ENCODE measurements at places on chromosomes 5 and 9.

DNA sequence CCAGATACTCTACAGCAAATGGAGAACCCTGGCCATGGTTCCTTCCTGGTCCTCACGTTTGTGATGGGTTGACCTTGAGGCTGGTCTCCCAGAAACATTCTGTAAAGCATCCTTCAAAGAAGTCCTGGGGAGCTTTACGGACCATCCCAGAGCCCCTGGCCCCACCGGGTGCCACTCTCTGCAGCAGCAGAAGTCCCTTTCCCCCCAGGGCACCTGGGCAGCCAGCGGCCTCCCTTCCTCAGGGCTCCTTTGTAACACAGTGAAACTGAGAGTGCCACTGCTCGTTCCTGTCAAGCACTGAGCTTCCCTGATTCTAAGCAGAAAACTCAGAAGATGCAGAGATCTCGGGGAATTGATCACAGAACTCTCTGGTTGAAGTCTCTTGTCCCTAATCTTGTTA, 104.3 kb downstream of the ENTREP1 start:
- DNase-seq: no peak

GRCh38 chr5:61293071-61293470, 39.0 kb upstream of the ZSWIM6 start:
- DNase-seq: no peak

GRCh38 chr5:93580063-93580926, 724 bp downstream of the NR2F1-AS1 start:
- DNase-seq: no peak

- DNase-seq: no peak
Measured at GRCh38 chr5:135076051-135076491, 42.0 kb upstream of the PITX1 start.

- no peak for DNase-seq
Measured at GRCh38 chr9:106228861-106229260, 534.5 kb downstream of the TMEM38B start.

DNA sequence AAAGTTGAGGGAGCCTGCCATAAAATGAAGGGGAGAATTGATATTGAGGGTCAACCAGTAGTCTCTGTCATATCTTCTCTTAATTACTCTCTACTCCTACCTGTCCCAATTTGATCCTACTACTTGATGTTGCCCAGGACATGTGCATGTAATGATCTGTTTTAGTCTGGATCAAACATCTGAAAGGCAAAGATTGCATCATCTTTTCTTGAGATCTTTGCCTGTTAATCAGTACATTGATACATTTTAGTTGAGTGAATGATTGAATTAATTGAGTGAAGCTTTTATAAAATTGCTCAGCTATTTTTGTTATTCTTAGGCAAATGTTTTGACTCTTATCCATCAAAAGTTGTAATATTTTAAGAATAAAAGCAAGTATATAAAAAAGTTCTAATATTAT, 21.7 kb downstream of the ARHGEF28 start:
- no peak for DNase-seq

GRCh38 chr5:90641528-90641927, 82.9 kb downstream of the ADGRV1 start:
- DNase-seq: peak; percentile 81

- peak; percentile 35 for DNase-seq
Measured at GRCh38 chr5:14270209-14270702, 127.1 kb downstream of the TRIO start.

- DNase-seq: no peak
Measured at GRCh38 chr9:134172198-134173126, 8.1 kb upstream of the RNU6ATAC start.

GRCh38 chr9:135575995-135576631, 14.6 kb downstream of the PAEP start:
- no peak for DNase-seq

DNA sequence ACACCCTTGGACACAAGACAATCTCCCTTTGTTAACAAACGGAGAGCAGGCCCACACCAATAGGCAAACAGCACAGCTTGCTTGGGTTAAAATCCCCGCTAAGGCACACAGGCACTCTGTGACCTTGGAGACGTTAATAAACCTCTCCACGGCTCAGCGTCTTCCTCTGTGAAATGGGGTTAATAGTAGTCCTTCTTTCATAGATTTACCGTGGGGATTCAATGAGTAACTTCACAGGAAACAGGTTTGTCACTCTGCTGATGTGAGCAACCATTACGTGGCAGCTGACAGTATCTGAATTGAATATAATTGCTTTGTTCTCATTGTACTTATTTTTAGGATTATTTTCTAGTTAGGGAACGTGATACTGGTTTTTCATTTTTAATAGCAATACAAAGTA, 65.2 kb upstream of the ADRA1B start:
- DNase-seq: no peak

DNA sequence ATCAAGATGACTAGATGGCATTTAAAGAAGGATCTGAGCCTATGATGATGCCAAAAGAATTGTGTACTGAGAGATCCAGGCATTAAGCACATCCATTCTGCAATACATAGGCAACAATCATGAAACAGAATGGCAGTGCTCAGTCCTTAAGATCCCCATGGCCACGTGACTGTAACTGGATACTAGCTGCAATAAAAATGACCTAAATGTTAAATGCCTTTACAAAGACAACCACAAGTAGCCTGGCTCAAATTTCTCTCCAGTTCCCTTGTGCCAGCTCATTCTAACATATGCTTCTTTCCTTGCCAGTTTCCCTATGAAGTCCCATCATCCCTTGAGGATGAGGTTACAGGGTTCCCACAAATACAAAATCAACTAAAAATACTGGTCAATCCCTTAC, 148.3 kb upstream of the GHR start:
- no peak for DNase-seq

- no peak for DNase-seq
Measured at GRCh38 chr5:90898326-90899013, 339.9 kb downstream of the ADGRV1 start.

- no peak for DNase-seq
Measured at GRCh38 chr9:74973714-74974113, 21.0 kb upstream of the C9orf40 start.

- DNase-seq: peak; percentile 46
Measured at GRCh38 chr5:90940227-90940995, 381.8 kb downstream of the ADGRV1 start.

GRCh38 chr9:76581731-76582130, 122.7 kb downstream of the GCNT1 start:
- no peak for DNase-seq

- DNase-seq: no peak
Measured at GRCh38 chr9:72431036-72431435, 66.0 kb upstream of the ZFAND5 start.

GRCh38 chr5:160649304-160649703, 202.7 kb downstream of the ATP10B start:
- DNase-seq: peak; percentile 74

DNA sequence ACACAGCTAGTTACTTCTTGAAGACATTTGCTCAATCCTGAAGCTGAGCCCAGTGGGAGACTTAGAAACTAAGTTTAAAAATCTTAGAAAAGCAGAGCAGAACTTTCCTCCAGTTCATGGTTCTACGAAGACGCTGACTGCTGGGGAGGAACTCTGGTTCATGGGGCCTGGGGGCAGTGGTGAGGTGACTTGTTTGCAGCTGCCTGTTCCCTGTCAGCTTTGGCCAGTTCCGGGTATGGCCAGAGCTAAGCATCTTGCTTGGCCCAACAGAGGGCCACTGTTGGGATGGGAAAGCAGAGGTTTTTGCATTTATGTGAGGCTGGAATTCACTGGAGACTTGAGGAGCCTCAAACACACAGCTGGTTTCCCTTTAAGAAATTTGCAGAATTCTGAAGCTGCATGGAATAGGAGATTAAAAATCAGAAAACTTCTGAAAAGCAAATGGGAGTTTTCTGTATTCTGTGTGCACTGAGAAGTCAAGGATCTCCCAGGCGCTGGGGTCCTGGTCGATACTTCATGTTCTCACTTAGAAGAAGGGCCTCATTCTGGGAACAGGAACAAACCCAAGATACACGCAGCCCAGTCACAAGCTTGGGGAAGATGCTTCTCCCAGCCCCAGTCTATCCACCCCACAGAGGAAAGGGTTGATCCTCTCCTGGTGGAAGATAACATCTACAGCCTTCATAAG, 10.6 kb upstream of the HMHB1 start:
- no peak for DNase-seq

DNA sequence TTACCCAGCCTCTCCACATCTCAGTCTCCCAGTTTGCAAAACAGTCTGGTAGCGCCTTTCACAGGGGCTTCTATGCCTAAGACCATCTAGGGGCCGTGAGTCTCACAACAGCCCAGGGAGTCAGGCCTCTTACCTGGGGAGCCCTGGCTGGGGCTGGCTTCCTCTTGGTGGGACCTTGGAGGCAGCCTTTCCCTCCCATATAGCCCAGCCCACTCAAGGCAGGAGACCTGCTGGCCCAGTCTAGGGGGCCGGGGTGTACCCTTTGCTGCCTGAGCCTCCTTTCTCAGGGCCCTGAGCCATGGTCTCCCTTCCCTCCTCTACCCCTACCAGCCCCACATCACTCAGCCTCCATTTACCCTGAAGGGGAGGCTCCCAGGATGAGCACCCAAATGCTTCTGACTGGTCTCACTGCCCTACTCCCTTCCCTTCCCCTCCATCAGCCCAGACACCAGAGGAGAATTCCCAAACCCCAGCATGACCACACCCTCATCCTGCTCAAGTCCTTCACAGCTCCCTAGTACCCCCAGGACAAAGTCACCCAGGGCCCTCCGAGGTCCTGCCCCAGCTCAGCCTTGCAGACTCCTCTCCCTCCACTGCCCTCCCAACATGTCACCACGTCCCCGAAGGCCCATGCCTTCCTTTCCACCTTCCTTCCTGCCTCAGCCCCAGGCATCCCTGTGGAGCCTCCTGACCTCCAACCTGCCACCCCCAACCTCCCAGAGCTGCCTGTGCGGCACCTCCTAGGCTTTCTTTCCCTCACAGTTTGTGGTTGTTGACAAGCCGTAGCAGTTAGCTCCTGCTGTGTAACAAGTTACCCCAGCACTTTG, 55.3 kb downstream of the BARX1 start:
- DNase-seq: no peak

DNA sequence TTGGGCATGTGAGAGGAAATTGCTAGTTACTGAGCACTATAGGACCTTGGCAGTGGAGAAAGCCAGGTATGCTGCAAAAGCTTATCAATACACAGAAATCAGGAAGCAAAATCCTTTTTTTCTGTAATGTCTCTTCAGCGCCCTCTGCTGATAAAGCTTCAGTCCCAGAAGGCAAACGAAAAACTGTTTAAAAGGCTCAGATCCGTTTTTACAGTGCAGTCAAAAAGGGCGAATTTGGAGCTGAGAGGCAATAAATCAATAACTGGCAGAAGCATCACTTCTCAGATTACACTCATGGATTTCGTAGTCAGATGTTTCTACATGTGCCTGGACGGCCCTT, 1.1 kb upstream of the MAN2A1 start:
- peak; percentile 93 for DNase-seq

GRCh38 chr5:178320281-178320855, 87.8 kb upstream of the PHYKPL start:
- no peak for DNase-seq

GRCh38 chr5:164119806-164120447, 614.5 kb downstream of the MAT2B start:
- DNase-seq: peak; percentile 18

- no peak for DNase-seq
Measured at GRCh38 chr9:129761901-129762369, 9.1 kb upstream of the PTGES start.

- DNase-seq: peak; percentile 84
Measured at GRCh38 chr9:5596173-5596572, 32.7 kb upstream of the RIC1 start.

GRCh38 chr5:68928617-68929302, 165.1 kb upstream of the SLC30A5 start:
- DNase-seq: no peak

GRCh38 chr5:42436051-42436450, 12.8 kb downstream of the GHR start:
- no peak for DNase-seq

GRCh38 chr5:170286386-170286925, 11.1 kb downstream of the LCP2 start:
- no peak for DNase-seq

- no peak for DNase-seq
Measured at GRCh38 chr9:134391319-134392231, 65.3 kb downstream of the RXRA start.

GRCh38 chr5:61311056-61311610, 20.9 kb upstream of the ZSWIM6 start:
- DNase-seq: no peak

- no peak for DNase-seq
Measured at GRCh38 chr5:88426441-88426840, 157.8 kb upstream of the TMEM161B start.

DNA sequence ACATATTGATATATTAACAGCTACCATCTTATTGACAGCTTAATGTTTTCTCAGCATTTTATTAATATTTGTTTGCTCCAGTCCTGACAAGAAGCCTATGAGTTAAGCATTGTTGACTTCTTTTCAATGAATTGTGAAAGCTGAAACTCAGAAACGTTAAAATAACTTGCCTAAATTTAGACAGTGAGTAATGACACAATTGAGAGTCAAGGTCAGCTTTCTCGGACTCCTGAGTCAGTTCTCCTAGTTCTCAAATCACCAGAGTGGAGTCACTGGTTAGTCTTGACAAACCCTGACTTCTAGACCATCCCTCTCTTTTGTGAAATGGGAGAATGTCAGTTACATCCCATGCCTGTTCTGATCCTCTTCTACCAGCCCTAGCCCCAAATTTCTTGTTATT, 222.7 kb upstream of the ACO1 start:
- DNase-seq: no peak

- DNase-seq: no peak
Measured at GRCh38 chr9:97411440-97411788, 482 bp upstream of the TDRD7 start.

GRCh38 chr5:34755926-34756325, 83.0 kb upstream of the TTC23L start:
- no peak for DNase-seq

DNA sequence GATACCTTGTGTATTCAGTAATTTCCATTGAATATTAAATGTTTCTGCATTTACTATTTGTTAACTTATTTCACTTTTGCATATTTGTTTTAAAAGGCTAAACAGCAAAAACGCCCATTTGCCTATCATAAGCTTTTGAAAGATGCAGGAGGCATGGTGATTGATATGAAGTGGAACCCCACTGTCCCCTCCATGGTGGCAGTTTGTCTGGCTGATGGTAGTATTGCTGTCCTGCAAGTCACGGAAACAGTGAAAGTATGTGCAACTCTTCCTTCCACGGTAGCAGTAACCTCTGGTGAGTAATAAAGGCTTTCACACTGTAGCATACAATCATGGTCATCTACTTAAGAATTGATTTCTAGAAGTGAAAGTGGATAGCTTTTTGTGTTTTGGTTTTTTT, 3.8 kb downstream of the NUP214 start:
- DNase-seq: no peak

DNA sequence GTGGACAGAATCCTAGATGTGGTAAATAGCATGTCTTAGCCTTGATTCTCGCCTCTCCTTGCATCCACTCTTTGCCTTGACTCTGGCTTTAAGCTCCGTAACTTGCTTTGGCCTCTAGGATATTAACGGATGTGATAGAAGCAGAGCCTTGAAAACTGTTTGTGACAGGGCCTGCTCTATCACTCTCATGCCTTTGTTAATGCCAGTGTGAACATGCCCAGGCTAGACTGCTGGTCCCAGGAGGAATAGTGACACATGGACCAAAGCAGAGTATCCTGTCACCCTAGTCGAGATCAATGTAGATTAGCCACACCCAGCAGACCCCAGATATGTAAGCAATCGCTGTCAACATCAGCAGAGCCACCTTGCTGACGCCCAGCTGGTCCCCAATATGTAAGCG, 109.9 kb upstream of the C9orf72 start:
- DNase-seq: no peak

Data from OCI-M1 (cell line).